Glutamatergic neuron (in vitro differentiated cells): ENCODE measurements at places on chromosomes 6 and 20. TPM values are rescaled to one million over a fixed set of nuclear protein-coding genes. Genes with fewer than 3 reads are reported as not detected.

GRCh38 chr20:23294671-23295070, 55.9 kb upstream of the NXT1 start:
- DNase-seq: no peak

DNA sequence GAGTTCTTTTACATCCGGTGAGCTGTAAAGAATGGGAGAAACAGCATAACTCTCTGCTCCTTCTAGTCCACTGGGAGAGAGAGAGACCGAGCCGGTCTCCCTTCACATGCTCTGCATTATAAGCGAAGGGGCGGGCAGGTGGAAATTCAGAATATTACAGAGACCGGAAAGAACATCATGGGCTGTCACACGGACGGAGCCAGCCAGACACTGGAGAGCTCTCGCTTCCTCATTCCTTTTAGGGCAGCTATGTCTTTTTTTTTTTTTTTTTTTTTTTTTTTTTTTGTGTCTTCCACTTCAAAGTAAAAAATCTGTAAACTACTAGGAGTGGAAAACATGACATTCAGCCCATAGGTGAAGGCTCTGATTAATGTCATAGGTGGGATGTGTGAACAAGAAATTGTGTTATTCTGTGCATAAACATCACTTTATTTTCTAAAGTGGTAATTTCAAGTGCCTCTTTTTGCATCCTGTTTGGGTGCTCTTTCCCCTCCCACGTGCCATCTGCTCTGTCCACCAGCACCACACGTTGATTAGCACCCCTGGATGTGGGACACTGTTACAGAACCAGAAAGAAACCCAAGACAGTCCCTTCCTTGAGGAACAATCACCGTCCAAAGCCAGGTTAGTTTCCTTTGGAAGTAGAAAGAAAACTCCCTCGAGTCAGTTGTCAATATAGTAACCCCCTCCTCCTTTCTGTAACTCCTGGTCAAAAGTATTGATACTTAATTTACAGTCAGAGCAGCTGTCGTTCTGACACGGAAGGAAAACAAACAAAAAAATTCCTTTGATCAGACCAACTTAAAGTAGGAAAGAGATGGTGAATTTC, at the start of gene TAGAP:
TSS of gene TAGAP (minus strand) at position 93 of the 829 bp plus-strand sequence. CDS start 845 bp downstream, outside the sequence.
- no peak for DNase-seq

GRCh38 chr20:24493661-24494459, 24.4 kb downstream of the SYNDIG1 start:
- DNase-seq: no peak

GRCh38 chr20:34850969-34851368, 21.7 kb downstream of the GGT7 start:
- DNase-seq: no peak

DNA sequence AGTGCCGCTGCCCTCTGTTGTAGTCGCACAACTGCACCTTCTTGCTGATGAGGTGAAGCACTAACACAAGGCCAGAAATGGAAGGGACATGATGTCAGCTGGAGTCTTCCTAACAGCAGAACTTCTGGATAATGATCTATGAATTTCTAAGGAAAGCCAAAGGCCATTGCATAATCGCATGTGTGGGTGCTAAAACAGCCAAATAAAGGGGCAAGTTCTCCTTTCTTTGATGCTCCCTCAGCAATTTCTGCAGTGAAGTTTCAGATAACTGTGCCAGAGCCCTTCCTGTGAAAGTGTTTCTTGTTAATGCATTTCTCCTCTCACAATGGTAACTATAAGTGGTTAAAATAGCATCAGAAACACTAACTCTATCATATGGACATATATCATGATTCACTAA, 8.0 kb upstream of the F13A1 start:
- DNase-seq: no peak

DNA sequence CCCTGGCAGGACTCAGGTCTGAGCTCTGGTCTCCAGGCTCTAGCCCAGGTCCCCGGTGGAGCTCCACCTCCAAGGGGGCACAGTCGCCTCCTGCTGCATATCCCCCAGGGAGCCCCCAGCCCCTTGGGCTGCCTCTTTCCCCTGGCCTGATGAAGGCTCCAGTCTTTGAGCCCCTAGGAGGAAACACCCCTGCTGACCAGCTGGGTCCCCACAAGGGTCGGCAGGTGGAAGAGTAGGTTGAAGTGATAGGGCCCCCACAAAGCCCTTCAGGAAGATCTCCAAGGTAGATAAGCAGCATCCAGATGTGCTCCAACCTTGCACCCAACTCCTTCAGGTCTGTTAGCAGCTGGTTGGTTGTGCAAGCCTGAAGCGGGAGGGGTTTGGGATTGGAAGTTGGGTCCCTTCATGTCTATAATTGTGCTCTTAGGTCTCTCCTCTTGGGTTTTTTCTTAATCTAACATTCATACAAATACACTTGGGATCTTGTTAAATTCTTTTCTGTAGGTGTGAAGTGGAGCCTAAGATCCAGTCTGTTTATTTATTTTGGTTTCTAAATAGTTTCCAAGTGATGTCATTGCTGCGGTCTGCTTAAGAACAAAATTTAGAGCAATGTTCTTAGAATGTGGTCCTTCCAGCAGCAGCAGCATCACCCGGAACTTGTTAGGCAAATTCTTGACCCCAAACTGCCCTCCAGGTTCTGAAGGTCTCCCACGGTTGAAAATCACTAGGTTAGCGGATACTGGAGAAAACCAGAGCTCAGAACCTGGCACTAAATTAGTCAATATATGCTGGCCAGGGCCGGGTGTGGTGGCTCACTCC, 5.1 kb downstream of the UBE2C start:
- no peak for DNase-seq

DNA sequence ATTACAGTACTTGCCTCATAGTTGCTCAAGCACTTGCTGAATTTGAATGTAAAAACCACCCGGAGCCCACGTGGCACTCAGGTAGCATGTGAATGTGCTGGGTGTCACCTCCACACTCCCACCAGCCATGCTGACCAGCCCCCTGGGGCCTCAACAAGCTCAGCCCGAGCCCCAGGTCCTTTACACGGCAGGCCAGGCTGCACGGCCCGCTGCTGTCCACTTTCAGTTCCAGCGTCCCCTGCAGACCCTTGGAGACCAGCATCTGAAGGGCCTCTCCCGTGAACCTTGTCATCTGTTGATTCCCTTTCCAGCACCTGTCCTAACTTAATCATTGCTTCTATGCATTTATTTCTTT, 33.3 kb upstream of the ZBP1 start:
- DNase-seq: no peak

DNA sequence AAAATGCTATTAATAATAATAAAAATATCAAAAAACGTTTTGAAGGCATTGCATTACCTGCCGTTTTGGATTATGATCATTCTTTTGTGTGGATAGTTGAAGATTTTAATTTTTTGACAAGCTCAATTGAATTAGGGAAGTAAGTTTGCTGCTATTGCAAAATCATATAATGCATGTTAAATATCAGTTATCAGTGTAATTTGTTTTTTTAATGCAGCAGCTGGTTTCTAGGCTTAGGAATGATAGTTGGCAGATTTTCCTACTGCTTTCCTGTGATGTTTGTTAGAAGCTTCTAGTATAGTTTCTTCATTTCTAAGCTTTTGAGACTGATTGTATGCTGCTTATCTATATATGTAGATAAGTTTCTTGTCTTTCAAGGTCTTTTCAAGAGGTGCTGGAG, 99.0 kb downstream of the JARID2 start:
- no peak for DNase-seq

DNA sequence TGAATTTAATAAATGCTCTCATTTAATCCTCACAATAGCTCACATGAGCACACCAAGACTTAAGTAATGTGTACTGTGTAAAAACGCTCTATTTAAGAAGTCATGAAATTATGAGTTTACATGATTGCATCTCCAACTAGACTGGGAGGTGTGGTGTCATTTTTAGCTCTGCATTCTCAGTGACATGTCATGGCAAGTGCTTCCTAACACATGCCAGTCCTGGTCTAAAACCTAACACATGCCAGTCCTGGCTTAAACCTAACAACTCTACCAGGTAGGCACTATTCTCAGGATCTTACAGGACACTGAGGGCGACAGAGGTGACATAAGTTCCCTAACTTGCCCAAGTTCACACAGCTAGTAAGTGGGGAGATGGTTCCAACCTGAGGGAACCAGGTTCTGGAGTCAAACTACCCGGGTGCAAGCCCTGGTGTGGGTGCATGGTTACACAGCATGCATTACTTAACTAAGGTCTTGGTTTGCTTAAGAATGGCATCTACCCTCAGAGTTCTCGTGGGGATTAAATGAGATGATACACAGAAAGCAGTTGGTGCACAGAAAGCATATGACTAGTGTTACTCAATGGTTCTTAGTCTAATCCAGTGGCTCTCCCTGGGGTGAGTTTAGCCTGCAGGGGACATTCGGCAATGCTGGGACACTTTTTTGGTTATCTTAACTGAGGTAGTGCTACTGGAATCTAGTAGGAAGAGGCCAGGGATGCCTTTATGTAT, 14.7 kb downstream of the CLDN20 start:
- no peak for DNase-seq

- peak; percentile 15 for DNase-seq
These were observed 117.5 kb downstream of the DLL1 start for GRCh38 chr6:170173335-170173881.

GRCh38 chr6:133568970-133569889, 319.7 kb upstream of the TCF21 start:
- no peak for DNase-seq

DNA sequence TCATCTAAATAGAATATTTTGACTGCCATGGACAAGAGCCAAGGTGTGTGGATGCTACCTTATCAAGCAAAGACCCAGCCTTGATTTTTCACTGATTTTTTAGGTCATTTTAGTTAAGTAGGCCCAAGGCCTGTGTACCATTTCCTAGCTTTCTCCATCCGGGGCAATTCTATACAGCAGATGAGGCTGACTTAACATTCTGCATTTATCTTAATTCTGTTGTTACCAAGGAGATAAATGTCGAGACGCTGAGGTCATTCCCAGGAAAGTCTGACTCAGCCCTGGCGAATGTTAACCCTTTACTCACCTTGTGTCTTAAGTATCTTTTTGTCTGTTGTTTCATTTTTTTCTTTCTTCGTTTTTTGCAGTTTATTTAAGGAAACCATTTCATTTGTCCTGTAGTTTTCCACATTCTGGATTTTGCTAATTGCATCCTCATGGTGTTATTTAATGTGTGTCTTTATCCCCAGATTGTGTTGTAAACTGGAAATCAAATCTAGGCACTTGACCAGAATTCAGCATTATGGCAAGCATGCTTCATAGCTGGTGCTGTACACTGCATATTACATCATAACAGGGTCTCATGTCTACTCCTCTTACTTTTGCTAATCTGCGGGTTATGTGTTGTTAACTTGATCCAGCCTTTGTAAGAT, 277.0 kb downstream of the CDKAL1 start:
- DNase-seq: no peak

- DNase-seq: no peak
These were observed 692.1 kb downstream of the HTR1B start for GRCh38 chr6:76771059-76771634.

GRCh38 chr6:128403618-128404444, 116.6 kb downstream of the PTPRK start:
- no peak for DNase-seq

GRCh38 chr20:47727170-47727880, 58.0 kb downstream of the SULF2 start:
- DNase-seq: no peak

- peak; percentile 40 for DNase-seq
These were observed 2.1 kb downstream of the PTK6 start for GRCh38 chr20:63534831-63535651.

DNA sequence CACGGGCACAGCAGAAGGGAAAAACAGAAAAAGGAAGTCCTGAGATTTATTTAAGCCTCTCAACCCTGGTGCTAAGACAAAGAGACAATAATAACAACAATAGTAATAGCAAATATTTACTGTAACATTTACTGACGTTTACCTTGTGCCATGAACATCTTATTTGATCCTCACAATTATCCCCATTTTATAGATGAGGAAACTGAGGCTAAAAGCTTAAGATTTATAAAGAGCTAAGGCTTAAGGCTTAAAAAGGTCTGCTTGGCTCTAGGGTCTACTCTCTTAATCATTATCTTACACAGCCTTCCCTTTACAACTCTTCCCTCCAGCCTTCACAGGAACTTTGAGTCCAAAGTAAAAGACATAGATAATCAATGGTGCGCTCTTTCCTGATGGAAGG, 3.3 kb downstream of the WFDC3 start:
- no peak for DNase-seq

GRCh38 chr6:37060195-37060559, 54.7 kb downstream of the FGD2 start:
- no peak for DNase-seq

DNA sequence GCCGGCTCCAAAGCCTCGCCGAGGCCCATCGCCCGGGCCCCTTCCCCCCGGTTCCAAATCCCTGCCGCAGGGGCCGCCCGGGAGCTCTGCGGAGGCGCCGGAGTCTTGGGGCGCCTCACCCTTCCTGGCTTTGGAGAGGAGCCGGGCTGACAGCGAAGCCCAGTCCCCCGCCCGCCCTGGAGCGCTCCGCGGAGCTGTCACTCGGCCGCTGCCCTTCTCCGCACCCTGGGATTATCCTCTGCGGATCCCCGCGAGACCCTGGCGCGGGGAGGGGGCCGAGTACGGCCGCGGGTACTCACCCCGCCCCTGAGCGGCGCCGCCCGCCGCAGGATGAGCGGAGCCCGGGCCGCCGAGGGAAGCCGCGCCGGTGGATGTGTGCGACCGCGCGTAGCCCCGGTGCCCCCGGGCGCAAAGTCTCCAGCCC, 343 bp downstream of the SNAP91 start:
- peak; percentile 75 for DNase-seq

- no peak for DNase-seq
These were observed 88.5 kb upstream of the PTCHD4 start for GRCh38 chr6:48199499-48199898.

- no peak for DNase-seq
These were observed 13.5 kb upstream of the ELMO2 start for GRCh38 chr20:46419882-46420281.

The MYB gene
- 0.56 TPM for total RNA-seq

The CLDN20 gene
- not detected for total RNA-seq

The XKR7 gene
- 284 TPM for total RNA-seq

The ITPA gene
- total RNA-seq: 72.1 TPM

The COL19A1 gene
- total RNA-seq: 0.78 TPM

The COQ3 gene
- 3.8 TPM for total RNA-seq

The COL9A1 gene
- 1.8 TPM for total RNA-seq

The ARFGAP1 gene
- 93.6 TPM for total RNA-seq

The WFDC9 gene
- total RNA-seq: not detected

The ACTL10 gene
- 1.0 TPM for total RNA-seq
